ENCODE measurements at places on chromosomes 16 and 17. TPM values are rescaled to one million over a fixed set of nuclear protein-coding genes. Genes with fewer than 3 reads are reported as not detected.

- DNase-seq, result no peak
Measured at GRCh38 chr17:75970626-75971025, 8.3 kb downstream of the ACOX1 start.

The NPIPB2 gene
- total RNA-seq, result 4.5 TPM

GRCh38 chr17:73290399-73291259 is 21.2 kb downstream of the CDC42EP4 start:
- no peak for DNase-seq

DNA sequence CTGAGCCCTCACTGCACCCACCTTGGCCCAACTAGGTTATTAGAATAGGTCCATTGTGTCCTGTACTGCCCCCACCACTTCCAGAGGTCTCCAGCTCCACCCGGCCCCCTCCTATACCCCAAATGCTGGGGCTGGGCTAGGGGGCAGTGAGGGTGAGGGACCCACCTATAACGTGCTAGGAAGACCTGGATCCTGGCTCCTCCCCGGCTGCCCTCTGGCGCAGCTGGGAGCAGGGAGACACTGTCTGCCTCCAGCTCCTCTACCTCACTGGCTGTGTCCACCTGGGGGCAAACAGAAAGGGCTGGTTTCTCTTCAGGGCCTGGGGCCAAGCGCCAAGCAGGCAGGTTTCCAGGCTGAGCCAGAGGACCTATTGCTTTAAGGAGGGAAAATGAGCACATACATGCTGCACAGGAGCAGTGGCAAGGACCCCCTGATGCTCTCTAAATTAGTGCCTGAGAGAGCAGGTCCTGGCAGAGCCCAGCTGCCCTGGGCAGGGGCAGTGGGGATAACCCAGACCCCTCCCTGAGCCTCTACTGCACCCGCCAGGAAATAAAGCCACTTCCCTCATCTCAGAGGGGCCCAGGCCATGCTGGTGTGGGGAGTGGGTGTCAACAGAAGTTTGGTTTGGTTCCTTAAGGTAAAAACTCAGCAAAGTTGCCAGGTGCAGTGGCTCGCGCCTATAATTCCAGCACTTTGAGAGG is 12.2 kb downstream of the TSPOAP1 start:
- no peak for DNase-seq

The TBC1D3G gene
- not detected for total RNA-seq

The AOC3 gene
- 0.47 TPM for total RNA-seq
